ENCODE measurements at places on chromosomes 13 and 19.

DNA sequence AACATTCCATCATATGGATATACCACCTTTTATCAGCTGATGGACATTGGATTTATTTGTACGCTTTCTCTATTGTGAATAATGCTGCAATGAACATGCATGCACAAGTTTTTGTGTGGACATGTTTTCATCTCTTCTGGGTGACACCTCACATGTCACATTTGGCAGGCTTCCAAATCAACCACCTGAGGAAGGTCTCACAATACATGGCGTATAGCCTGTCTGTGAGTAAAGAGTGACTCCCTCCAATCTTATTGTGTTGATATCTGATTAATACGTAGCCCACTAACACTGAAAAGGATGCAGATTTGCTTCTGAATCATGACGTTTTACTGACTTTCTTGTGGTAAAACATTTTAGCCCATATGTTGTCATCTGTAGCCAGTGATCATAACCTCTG is 61.1 kb downstream of the SLC15A1 start:
- peak; percentile 73 for DNase-seq

GRCh38 chr13:31790992-31791391 is 51.7 kb downstream of the RXFP2 start:
- DNase-seq: no peak

DNA sequence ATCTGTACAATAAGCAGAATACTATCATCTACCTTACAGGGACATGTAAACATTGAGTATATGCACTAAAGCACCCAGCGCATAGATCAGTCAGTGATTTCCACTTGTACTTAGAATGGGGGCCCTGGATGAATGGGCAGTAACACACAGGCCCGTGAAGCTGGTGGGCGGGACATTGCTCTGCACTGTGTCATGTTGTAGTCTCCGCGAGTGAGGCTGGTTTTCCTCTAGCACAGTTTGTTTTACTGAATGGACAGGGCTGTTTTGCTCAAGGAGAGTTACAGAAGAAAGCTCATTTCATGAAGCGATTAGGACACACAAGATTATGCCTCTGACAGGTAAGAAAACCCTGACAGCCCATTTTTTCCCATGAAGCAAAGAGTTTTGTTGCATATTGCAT is 86.4 kb upstream of the SOX21 start:
- DNase-seq: no peak

GRCh38 chr13:107025991-107026390 is 458.1 kb upstream of the ARGLU1 start:
- peak; percentile 1 for DNase-seq

GRCh38 chr19:18321734-18322102 is 1.2 kb downstream of the LSM4 start:
- DNase-seq: no peak

- DNase-seq: peak; percentile 74
Measured at GRCh38 chr13:110126391-110126961, 180.5 kb downstream of the COL4A1 start.

- DNase-seq: no peak
Measured at GRCh38 chr13:97214921-97215320, 7.2 kb upstream of the MBNL2 start.

DNA sequence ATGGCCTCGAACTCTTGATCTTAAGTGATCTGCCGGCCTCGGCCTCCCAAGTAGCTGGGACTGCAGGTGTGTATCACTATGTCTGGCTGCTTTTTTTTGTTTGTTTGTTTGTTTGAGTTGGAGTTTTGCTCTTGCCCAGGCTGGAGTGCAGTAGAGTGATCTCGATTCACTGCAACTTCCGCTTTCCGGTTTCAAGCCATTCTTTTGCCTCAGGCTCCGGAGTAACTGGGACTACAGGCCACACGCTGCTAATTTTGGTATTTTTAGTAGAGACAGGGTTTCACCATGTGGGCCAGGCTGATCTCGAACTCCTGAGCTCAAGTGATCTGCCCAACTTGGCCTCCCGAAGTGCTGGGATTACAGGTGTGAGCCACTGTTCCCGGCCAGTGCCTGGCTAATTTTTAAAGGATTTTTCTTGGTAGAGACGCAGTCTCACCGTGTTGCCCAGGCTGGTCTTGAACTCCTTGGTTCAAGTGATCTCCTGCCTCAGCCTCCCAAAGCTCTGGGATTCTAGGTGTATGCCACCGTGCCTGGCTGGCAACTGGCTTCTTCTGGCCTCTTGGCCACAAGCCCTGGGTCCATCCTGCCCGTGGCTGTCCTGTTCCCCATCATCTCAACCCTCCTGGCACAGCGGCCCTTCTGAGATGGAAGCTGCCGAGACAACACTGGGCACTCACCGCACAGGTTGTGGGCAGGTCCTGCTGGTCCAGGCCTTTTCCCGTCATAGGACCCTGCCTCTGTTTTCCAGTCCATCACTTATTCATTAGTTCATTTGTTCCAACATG is 11.5 kb downstream of the TECR start:
- no peak for DNase-seq

DNA sequence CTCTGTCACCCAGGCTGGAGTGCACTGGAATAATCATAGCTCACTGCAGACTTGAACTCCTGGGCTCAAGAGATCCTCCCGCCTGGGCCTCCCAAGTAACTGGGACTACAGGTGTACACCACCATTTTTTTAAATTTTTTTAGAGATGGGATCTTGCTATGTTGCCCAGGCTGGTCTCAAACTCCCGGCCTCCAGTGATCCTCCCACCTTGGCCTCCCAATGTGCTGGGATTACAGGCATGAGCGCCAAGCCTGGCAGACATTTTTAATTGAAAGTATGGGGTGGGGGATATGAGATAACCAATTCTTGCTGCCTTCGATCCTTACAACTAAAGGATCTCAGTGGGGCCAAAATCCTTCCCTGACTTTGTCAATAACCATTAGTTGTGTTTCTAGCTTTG is 91.8 kb downstream of the ZNF557 start:
- DNase-seq: no peak

GRCh38 chr19:46529622-46530451 is 34.2 kb upstream of the PNMA8B start:
- DNase-seq: peak; percentile 60

Data from NCI-H345 (cell line).